ENCODE measurements at places on chromosomes 2 and 18.

DNA sequence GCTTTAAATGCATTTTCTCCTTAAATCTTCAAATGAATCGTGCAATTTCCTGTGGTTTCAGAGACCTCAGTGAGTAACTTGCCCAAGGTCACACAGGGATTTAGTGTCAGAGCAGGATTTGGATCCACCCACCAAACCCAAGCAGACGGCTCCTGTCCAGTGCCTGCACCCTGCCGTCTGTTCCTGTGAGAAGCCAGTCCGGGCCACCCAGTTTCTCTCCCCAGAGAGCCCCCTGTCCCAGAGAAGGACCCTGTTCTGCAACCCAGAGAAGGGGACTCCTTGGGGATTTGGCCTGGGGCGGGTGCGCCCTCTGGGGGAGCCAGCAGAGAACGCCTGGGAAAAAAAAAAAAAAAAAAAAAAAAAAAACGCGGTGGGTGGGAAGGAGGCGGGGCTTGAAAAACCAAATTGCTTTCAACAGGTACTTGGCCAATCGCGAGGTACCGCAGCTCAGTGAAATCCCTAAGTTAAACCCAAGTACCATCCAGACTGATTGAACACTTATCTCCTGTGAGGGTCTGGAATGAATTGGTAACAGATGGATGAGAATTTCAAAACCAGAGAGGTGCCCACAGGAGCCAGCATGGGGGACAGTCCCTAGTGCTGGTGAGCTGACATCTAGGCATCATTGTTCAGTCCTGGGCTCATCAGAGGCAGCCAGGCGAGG lies 30.9 kb upstream of the REEP1 start:
- peak; percentile 66 for DNase-seq

DNA sequence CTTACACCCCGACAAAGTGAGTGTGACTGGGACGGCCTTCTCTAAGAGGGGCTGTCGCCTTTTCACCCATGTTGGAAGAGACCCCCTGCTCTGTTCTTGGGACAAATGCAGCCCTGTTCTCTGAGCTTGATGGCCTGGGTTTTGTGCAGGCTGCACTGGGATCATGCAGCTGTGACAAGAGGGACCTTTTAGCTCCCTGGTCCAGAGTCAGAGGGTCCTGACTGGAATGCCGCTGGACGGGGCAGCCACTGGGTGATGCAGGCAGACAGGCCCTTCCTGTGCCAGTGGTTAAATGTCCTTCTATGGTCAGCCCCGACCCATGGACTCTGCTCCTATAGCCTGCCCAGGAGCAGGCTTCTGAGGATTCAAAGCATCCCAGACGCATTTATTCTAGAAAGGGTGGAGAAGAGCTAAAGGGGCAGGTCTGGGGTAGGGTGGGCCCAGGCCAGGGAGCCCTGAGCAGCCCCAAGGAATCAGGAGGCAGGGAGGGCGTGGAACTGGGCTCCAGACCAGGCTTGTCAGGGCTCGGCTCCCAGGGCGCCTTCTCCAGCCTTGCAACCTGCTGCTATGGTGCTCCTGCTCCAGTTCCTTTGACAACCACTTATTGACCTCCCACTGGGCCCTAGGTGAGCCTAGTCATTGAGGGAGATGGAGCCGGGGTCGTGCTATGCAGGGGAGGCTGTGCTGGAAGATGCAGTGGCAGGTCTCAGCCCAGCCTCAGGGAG lies 277.9 kb upstream of the HS6ST1 start:
- no peak for DNase-seq

GRCh38 chr18:26350961-26351360 lies 124.7 kb downstream of the TAF4B start:
- DNase-seq, result no peak

GRCh38 chr2:168573128-168573903 lies 117.2 kb downstream of the CERS6 start:
- DNase-seq, result no peak

DNA sequence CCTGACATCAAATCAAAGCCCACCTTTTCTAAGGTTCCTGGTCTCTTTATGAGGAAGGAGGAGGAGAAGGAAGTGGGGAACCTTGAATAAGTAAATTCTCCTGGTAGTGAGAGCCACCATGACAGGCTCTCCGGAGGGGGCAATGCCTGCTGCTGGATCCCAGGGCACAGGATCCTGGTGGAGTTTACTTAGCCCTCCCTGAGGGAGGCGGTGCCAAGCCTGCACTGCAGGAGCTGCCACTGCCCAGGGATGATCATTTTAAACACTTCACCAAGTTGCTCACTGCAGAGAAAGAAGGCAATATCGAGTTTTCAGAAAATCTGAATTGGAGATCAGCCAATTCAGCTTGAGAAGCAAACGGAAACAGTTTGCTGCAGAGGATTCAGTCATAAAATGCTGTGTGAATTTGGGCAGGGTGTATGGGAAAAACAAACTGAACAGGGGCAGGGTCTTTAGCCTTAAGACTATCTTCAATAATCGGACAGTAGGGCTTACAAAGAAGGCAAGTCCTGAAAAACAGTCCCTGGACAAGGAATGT lies 200.7 kb downstream of the RAD51AP2 start:
- no peak for DNase-seq

DNA sequence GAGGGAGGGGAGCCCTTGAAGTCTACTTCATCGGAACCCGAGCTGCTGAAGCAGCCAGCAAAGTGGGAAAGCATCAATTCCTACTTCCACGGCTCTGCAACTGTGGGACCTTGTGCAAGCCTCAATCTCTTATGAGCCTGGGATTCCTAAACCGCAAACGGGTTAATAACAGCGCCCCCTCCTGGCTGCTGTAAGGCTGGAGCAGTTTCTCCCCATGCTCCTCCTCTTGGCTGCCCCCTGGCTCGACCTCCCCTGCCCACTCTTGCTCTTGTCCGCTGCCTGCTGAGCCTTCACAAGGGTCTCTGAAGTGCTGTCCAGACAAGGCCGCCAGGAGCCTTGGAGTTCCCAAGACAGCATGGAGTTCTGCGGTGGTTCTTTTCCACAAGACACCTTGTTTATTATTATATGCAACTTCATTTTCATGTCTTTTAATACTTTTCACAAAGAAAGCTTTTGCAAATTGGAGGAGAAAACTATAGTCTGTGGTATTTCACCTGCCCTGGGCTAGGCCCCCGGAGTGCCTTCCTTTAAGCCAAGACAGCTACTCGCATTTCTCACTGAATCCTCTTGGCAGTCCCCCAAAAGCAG lies 157.2 kb downstream of the DDX1 start:
- DNase-seq, result no peak

DNA sequence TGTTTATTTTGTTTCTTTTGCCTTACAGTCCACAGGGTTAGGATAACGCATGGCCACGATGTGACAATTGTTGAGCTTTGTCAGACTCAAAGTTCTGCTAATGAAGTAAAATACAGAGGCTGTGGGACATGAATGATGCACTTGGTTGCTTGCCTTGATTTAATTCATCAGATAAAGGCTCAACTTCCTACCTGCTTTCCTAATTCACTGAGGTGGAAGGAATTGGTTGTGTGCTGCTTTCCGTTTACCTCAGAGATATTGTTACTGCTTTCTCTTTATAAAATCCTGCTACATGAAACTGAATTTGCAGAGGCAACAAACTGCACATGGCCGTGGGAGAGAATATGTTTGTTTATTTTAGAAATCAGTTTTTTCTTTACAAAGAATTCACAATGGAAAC lies 6.6 kb downstream of the RIT2 start:
- no peak for DNase-seq

DNA sequence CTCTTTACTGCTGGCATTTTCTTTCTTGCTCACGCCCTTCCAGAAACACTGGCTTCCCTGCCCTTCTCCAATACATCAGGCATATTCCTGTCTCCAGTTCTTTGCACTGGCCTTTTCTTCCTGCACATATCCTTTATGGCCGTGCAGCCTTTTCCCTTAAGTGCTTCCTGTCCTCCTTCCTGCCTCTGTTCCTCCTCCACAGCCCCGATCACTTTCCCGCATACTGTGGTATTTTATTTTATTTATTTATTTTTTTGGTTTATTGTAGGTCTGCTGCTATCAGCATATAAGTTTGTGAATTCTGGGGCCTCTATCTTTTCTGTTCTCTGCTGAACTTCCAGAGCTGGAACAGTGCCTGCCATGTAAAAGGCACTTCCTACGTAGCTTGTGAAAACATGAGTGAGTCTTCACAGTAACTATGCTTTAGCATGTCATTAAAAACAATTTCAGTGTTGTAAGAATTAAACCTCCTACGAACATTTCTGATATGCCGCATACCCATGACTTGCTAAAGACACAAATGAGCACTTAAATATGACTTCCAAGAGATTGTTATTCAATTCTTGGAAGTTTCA lies 289.1 kb downstream of the TRIB2 start:
- DNase-seq, result no peak

- no peak for DNase-seq
These were observed 6.3 kb upstream of the PARD3B start for GRCh38 chr2:204539019-204539385.

- DNase-seq, result no peak
These were observed 38.4 kb downstream of the GALNT1 start for GRCh38 chr18:35619941-35620340.

GRCh38 chr2:181104512-181105115 lies 124.2 kb downstream of the UBE2E3 start:
- DNase-seq, result peak; percentile 18

GRCh38 chr18:47591429-47591828 lies 339.0 kb downstream of the SMAD2 start:
- DNase-seq, result no peak

DNA sequence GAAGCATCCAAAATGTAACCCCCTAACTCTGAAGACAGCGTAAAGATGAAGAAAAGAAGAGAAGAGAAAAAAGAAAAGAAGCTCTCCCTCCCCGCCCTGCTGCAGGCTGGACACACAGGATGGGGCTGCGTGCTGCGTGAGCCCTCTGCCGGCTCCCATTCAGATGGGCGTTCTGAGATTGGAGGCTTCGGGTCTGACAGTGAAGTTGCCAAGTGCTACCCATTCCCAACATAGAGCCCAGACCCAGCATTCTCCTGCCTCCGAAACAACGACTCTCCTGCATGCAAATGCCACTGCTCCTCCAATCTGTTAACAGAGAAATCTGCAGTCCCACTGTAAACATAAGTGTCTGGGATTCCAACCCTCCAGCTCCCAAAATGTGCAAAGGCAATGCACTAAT lies 234.9 kb downstream of the BCL11A start:
- DNase-seq, result no peak

- peak; percentile 56 for DNase-seq
These were observed 929 bp upstream of the CREG2 start for GRCh38 chr2:101388232-101388631.

GRCh38 chr2:142966284-142966683 lies 88.8 kb downstream of the KYNU start:
- DNase-seq, result no peak

- DNase-seq, result no peak
These were observed 9.4 kb downstream of the GALNT1 start for GRCh38 chr18:35590935-35591334.

- DNase-seq, result no peak
These were observed 484.3 kb upstream of the LRATD1 start for GRCh38 chr2:14148216-14148615.

DNA sequence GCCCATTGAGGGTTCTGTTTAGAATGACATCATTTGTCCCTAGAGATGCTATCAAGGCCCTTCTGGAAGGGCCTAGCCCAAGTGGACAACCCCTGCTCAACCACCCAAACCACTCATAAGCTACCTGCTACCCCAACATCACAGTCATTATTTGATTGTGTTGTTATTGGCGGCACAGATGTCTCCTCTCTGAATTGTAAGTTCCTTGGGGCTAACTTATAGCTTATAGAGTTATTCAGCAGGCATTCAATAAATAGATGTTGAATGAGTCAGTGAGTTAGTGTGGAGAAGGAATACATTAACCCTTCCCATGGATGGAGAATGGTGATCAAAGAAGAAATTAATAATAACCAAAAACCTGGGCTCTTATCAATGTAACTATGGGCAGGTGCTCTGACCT lies 80.0 kb downstream of the ACAA2 start:
- DNase-seq, result no peak

GRCh38 chr18:27143580-27144287 lies 41.4 kb downstream of the CHST9 start:
- DNase-seq, result no peak

DNA sequence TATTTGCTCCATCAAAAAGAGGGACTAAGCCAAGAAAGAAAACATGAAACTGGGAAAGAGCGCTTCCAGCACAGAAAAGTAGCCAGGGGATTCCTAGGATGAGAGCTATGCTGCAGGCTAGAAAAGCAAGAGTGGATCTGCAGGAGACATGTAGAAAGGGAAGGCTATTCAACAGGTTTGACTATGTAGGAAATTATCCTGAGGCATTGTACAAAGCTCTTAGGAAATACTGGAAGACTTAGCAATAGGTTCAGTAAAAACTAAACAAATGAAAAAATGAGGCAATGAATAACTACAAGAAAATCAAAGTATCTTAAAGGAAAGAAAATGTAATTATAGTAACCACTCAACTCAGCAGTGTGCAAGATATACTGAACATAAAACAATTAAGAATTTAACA lies 229.5 kb upstream of the FBXO11 start:
- no peak for DNase-seq

GRCh38 chr2:184945326-184945725 lies 347.0 kb downstream of the ZNF804A start:
- no peak for DNase-seq

GRCh38 chr2:239467281-239467955 lies 66.6 kb upstream of the HDAC4 start:
- DNase-seq, result no peak

- DNase-seq, result no peak
These were observed 284.5 kb downstream of the ZNF521 start for GRCh38 chr18:25067275-25068025.

DNA sequence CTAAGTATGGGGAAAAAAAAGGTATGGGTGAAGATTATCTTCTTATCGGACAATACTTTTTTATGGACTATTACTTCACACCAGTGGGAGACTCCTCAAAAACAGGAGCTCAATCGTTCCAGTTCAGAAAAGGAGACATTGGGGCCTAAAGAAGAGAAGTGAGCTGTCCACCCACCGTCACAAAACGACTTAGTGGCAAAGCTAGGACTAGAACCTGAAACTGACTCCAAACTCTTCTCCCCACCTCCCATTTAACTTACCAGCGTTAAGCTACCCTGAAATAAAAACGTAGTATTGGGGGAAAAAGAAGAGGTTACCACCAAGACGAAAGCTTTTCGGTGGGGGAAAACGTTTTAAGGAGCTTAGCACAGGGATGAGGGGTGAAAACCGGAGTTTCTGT lies 503 bp downstream of the GTF3C3 start:
- no peak for DNase-seq

- DNase-seq, result no peak
These were observed 777.1 kb downstream of the RNF144A start for GRCh38 chr2:7694076-7694985.

DNA sequence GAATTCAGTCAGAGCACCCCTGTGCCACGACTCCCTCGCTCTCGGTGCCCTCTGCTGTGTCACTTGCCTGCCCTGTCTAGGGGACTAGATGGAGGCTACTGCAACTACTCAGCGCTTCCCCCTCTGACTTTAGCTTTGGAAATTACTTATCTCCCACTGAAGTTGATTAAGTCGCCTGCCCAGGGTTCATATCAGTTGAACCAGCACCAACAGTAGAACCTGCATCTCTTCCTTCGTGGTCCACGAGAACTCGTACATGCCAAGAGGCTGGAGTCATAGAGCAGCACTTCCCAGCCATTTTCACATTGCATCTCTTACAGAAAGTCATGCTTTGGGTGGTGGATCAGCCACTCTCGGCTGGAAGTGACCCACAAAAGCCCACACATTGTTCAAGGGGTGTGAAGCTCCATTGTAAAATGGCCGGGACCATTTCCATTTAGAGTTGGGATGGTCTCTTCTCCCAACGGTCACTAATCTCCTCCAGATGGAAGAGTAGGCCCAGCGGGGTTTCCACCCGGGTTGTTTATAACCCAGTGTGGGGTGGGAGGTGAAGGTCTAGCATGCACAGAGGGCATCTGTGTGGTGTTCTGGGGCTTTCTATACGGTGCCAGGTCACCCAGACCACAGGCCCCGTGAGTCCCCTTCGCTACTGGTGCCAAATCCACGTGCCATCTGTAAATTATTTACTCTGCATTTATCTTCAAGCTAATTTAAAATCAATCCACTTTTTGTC lies 38.0 kb downstream of the STEAP3 start:
- DNase-seq, result no peak

Data from AG08396 (cell line).